Spinal cord (tissue), 10 donors: ENCODE measurements at places on chromosomes 4 and X.

GRCh38 chr4:37757121-37757520 is 69.4 kb upstream of the PGM2 start:
- DNase-seq: no peak

DNA sequence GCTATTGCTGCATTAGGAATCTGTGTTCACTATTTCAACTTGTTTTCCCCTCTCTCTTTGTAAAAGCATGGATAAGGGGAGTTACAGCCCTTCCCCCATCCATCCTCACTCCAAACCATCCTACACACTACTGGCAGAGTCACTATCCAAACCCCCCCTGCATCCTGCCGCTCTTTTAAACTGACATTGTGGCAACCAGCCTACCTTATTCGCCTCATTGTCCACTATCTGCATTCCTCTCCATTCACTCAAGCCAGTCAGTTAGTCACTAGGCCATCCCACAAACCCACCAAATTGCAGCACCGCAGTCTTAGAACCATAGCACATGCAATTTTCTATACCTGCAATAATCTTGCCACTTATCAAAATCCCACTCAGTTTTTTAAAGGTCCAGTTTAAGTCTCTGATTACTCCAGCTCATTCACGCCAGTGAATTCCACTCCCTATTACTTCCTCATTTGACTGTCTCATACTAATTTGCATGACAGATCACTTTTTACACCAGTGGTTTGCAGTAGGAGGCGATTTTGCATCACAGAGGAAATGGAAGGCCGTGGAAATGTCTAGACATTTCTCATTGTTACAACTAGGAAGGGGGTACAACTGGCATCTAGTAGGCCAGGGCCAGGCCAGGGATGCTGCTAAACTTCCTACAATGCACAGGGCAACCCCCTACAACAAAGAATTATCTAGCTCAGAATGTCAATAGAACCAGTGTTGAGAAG is 181.8 kb downstream of the HS6ST2 start:
- DNase-seq: no peak

DNA sequence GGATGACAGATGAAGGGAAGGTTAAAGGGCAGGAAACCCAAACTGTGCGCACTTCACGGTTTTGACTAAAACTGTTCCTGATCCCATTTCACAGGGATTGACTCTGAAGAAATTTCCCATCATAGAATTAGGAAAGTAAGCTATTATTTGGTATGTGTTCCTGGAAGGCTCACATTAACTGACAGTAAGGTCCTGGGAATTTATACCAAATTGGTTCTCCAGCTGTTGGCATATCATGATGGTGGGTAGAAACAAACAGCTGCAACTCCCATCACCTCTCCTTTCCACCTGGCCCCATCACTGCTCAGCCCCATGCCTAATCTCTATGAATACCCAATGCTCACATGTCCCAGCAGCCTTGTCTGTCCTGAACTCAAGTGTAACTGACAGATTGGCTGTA is 121.2 kb downstream of the GPC3 start:
- DNase-seq: no peak

DNA sequence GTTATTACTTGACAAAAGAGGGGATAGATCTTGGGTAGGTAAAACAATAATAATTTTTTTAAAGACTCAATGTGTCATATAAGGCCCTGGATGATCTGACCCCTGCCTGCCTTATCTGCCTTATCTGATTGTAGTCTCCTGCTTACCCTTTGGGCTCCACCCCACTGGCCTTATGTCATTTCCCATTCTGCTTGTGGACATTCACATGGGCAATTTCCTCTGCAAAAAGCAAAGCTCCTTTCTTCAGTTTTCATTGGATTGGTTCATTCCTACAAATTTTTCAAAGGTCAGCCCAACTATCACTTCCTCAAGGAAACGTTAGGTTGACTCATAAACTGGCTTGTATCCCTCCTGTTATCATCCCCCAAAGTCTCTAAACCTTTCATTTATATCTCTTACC is 15.7 kb upstream of the TET2 start:
- DNase-seq: no peak

GRCh38 chr4:94936854-94937253 is 179.1 kb downstream of the BMPR1B start:
- no peak for DNase-seq

DNA sequence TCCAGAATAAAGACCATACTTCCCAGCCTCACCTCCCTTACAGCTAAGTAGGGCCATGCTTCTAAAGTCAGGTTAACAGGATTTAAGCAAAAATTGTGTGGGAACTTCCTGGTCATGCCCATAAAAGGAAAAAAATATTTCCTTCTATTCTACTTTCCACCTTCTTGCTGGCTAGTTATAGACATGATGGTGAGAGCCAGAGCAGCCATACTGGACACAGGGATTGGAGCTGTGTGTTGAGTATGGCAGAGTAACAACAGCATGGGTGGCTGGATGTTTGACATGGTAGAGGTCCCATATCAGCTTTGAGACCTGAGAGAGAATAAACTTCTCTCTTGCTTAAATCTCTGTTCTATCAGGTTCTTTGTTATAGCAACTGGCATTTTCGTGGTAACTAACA is 15.1 kb upstream of the CBR4 start:
- no peak for DNase-seq

- DNase-seq: no peak
Observed at GRCh38 chr4:26433556-26433955, 56.7 kb downstream of the CCKAR start.

- DNase-seq: no peak
Observed at GRCh38 chr4:8007581-8007980, 67.9 kb upstream of the AFAP1 start.

- no peak for DNase-seq
Observed at GRCh38 chr4:184420881-184421416, 53.4 kb downstream of the IRF2 start.

DNA sequence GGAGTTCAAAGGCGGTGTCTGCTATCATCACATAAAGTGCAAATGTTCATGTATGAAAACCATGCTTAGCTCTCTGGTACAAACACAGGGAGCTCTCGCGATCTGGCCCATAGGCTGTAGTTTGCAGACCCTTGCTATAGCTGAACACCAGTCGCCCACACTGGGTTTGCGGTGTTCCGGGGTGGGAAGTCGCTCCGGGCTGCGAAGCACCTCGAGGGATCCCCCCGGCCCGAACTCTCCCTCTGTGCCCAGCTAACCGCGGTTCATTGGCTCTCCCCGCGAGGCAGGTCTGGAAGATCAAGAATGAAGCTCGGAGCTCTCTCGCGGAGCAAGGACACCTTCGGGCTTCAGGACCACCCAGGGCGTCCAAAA is 341 bp upstream of the PRPS2 start:
- DNase-seq: no peak

- DNase-seq: no peak
Observed at GRCh38 chr4:7158991-7159390, 33.3 kb upstream of the SORCS2 start.

- DNase-seq: no peak
Observed at GRCh38 chr4:23455456-23456158, 434.2 kb downstream of the PPARGC1A start.

DNA sequence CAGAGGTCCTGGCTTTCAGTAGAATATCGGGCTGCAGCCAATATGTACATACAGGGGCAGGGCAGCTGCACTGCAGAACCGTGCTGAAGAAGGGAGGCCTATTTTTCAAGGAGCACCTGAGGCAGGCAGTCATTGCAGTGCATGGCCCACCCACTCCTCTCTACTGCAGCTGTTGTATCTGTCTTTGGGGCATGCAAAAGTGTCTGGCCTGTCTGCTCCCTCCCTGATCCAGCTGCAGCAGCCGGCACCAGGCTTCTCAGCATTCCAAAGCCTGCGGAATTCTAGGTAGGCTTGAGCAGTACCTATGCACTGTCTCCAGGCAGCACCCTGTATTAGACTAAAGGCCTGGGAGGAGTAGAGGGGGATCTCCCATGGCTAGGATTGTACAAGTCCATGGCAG is 415.2 kb upstream of the MAGEB16 start:
- DNase-seq: no peak

GRCh38 chr4:89491761-89492160 is 184.2 kb upstream of the GPRIN3 start:
- DNase-seq: no peak

- DNase-seq: no peak
Observed at GRCh38 chr4:134636338-134637051, 434.9 kb upstream of the PABPC4L start.

- no peak for DNase-seq
Observed at GRCh38 chr4:7195141-7195515, 2.8 kb downstream of the SORCS2 start.
